ENCODE measurements at places on chromosomes 5 and 9.

DNA sequence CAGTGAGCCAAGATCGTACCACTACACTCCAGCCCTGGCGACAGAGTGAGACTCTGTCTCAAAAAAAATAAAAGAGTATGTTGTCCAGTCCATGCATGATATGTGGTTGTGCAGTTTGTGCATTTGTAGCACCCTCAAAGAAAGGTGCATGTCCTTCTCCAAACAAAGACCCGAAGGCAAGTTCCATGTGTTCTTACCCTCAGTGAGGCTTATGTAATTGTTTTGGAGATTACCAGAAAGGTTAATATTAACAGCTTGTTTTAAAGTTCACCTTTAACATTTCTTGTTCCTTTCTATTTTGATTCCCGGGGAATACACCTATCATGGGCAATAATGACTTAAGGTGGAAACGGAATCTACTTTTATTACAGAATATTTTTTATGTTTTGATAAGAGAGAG is 22.3 kb downstream of the KIAA1191 start:
- DNase-seq, result no peak

DNA sequence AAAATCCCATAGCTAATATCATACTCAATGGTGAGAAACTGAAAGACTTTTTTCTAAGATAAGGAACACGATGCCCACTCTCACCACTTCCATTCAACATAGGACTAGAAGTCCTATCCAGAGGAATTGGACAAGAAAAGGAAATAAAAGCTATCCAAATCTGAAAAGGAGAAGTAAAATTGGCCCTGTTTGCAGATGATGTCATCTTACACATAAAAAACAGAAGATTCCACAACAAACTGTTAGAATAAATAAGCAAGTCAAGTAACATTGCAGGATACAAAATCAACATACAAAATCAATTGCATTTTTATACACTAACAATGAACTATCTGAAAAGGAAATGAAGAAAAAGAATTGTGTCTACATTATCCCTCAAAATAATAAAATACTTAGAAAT is 308.0 kb downstream of the MCTP1 start:
- no peak for DNase-seq

- no peak for DNase-seq
Observed at GRCh38 chr5:7941692-7942091, 72.7 kb downstream of the MTRR start.

GRCh38 chr5:59174248-59174844 is 591.5 kb downstream of the RAB3C start:
- DNase-seq, result peak; percentile 57

GRCh38 chr5:138460032-138460693 is 5.1 kb upstream of the EGR1 start:
- DNase-seq, result no peak

DNA sequence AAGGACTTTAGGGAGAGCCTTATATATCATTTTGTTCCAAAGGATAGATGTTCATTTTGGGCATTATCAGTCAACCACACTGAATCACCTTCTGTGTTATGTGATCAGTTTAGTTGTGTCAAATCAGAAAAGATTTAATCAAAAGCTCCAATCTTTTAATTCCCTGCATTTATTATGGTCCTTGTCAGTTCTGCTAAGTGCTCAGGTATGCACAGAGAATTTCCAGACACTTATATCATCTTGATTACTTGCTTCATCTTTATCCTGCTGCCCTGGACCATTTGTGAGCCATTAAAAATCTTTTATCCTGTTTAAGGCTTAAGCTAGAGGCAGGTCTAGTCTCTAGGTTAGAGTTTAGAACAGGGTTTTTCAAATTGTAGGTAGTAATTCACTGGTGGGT is 179.1 kb downstream of the CWC27 start:
- DNase-seq, result no peak

DNA sequence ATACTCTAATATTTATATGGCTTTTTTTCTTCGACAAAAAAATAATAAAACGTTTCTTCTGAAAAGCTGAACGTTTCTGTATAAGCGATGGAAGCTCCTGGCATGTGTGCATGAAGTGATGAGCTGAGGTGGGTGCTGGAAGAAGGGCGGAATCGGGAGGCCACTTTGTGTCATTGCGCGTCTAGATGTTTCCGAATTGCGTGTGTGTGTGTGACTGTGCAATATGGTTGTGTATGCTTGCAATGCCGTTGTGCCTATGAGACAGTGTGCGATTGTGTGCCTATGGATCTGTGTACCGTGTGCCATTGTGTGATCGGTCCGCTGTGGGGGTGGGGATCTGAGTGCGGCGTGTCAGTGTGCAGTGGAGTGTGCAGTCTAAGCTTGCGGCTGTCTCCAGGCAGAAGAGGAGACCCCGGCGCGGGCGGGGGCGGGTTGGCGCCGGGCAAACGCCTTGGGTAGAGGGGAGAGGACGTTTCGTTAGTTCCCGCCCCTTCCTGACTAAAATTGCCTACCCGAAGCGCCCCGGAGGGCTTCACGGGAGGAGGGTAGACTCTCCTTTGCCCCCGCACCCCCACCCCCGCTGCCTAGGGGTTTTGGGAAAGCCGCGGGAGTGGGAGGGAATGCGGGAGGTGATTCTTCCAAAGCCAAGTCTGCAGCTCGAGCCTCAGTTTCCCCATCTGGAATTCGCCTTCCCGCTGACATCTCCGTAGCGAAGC is 24.2 kb downstream of the PCDHGC5 start:
- DNase-seq, result peak; percentile 68

DNA sequence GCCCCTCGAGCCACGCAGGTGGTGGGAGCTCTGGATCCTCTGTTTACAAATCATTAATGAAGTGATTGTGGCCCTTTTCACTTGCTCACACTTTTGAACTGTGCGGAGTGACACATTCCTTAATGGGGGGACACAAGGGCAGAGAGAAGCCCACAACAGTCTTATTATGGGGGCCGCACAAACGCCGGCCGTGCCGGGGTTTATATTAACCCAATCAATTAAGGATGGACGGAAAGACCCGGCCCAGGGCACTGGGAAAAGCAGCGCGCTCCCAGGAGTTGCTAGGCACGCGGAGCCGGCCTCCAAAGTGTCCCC is 634.8 kb downstream of the IRX1 start:
- no peak for DNase-seq

DNA sequence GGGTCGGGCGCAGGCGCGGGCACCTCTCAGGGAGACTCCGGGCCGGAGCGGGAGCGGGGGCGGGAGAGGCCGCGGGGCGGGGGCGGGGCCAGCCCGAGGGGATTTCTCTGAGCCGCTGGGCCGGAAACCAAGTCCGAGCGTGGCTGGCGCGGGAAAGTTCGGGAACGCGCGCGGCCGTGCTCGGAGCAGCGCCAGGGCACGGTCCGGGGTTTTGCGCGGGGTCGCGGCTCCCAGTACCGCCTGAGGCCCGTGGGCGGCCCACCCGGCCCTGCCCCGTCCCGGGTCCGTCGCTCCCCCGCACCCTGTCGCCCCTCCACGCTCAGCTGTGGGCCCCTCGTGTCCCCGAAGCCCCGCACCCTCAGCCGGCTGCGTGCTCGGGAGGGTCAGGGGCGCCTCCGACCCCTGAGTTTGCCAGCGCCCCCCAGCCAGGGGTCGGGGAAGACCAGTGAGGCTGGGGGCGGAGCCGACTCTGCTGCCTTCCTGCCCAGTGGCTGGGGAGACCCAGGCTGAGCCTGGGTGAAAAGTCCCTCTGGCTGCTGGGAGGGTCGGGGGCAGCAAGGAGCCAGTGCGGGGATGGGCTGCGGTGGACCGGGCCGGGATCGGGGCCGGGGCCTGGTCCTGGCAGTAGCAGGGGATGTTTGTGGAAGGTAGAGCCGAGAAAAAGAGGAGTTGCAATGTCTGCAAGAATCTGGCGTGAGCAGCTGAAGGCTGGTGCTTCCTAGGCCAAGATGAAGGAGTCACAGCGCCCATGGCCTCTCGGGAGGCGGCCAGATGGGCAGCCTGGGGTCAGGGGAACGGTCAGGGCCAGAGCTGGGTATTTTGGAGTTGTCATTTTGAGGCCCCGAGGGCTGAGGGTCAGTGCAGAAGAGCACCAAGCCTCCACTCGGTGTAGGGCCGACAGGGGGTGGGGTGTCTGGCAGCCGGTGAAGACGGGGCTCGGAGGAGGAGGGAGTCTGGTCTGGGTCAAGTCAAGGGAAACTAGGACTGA is 588 bp downstream of the TRAF2 start:
- no peak for DNase-seq

DNA sequence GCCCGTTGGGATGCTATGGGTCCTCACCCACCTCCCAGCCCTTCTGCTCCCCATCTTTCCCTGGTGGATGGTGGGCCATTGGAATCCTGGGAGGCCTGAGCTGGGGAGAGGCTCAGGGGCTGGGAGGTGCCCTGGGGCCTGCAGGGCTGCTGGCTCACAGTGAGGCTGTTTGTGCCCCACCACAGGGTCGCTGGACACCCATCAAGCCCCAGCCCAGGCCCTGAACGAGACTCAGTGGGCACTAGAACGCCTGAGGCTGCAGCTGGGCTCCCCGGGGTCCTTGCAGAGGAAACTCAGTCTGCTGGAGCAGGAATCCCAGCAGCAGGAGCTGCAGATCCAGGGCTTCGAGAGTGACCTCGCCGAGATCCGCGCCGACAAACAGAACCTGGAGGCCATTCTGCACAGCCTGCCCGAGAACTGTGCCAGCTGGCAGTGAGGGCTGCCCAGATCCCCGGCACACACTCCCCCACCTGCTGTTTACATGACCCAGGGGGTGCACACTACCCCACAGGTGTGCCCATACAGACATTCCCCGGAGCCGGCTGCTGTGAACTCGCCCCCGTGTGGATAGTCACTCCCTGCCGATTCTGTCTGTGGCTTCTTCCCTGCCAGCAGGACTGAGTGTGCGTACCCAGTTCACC is 4.9 kb upstream of the AIF1L start:
- DNase-seq, result no peak

- no peak for DNase-seq
Observed at GRCh38 chr9:99748676-99749075, 73.0 kb upstream of the NR4A3 start.

DNA sequence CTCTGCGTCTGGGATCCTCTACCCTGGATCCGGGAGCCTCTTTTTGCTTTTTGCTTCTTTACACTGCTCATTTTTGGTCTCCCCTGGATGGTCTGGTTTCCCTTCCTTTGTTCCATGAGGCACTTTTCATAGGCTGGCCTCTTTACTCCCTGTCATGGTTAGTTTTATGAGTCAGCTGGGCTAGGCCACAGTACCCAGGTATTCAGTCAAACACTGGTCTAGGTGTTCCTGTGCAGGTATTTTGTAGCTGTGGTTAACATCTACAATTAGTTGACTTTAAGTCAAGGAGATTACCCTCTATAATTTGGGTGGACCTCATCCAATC is 17.5 kb downstream of the ANKRD33B start:
- no peak for DNase-seq

GRCh38 chr5:168341178-168341577 is 49.7 kb downstream of the WWC1 start:
- DNase-seq, result no peak

DNA sequence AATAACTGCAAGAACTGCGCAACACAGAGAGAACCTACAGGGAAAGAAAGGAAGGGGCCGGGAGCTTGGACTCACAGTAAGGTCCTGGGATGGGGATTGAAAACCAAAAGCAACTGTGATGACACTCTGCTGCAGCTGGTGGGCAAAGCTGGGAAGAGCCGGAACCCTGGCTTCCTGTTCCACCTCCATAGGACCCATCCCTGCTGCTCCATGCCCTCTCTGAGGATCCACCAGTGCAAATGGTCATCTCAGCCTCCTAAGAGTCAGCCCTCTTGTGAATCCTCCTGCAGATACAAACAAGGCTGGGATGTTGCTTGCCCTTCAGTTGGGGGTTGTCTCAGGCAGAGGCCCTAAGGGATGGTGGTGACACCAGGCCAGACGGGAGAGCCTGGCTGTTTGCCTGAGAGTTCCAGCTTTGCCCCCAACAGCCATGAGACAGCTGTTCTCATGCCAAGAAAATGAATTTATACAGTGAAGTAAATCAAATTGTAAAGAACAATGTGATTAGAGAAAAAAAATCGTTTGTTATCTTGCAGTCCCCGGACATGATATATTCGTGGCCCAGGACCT is 90.8 kb downstream of the TENT4A start:
- DNase-seq, result no peak

GRCh38 chr5:15951126-15951525 is 228.5 kb downstream of the MARCHF11 start:
- DNase-seq, result no peak

GRCh38 chr9:129204840-129205239 is 26.8 kb upstream of the IER5L start:
- no peak for DNase-seq

- no peak for DNase-seq
Observed at GRCh38 chr9:137136881-137137607, 1.9 kb upstream of the GRIN1 start.

GRCh38 chr5:94308442-94308841 is 310.0 kb downstream of the KIAA0825 start:
- DNase-seq, result no peak

DNA sequence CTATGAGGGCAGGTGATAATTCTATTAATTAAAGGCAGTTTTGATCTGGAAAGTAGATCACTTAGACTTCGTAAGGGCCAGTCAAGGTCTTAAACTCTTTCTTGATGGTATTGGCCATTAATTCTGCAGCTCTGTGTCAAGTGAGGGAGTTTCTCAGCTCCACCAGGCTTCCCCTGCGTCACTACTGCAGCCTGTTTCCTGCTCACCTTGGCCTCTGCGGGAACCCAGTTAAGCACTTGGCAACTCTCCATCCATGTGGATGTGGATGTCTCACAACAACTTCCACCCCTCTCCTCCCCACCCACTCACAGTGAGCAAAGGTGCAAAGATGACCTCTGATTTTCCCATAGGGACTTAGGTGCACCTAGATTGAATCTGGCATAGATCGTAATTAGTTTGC is 191.6 kb downstream of the PLK2 start:
- no peak for DNase-seq

- DNase-seq, result no peak
Observed at GRCh38 chr5:75037106-75037505, 15.3 kb downstream of the GCNT4 start.

- DNase-seq, result peak; percentile 42
Observed at GRCh38 chr5:88695232-88695631, 187.8 kb downstream of the MEF2C start.

DNA sequence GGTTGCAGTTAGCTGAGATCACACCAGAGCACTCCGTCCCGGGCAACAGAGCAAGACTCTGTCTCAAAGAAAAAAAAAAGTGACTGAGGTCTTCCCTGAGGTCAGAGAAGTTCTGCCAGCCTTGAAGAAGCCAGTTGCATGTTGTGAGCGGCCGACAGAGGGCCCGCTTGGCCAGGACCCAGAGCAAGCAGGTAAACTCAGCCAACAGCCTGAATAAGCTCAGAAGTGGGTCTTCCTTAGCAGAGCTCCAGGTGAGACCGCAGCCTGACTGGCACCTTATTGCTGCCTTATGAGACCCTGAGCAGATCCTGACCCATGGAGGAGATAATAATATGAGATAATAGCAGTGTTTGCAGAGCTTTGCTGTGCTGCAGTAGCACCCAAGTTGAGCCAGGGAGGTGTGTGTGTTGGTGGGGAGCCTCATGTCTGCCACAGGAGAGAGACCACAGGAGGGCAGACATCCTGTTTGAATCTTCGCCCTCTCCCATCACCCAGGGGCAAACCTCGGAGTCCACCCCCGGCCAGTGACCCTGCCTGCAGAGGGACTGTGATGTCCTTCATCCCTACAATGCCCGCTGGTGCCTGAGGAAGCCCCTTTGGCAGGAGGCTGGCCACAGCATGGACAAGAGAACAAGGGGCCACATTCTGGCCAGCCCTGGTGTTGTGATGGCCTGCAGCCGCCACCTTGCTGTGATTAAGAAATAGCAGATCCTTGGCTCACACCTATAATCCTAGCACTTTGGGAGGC is 10.8 kb upstream of the BARX1 start:
- no peak for DNase-seq

- no peak for DNase-seq
Observed at GRCh38 chr5:32217886-32218396, 43.8 kb upstream of the GOLPH3 start.
